IMR-90 (cell line): ENCODE measurements at places on chromosomes 1 and 21.

DNA sequence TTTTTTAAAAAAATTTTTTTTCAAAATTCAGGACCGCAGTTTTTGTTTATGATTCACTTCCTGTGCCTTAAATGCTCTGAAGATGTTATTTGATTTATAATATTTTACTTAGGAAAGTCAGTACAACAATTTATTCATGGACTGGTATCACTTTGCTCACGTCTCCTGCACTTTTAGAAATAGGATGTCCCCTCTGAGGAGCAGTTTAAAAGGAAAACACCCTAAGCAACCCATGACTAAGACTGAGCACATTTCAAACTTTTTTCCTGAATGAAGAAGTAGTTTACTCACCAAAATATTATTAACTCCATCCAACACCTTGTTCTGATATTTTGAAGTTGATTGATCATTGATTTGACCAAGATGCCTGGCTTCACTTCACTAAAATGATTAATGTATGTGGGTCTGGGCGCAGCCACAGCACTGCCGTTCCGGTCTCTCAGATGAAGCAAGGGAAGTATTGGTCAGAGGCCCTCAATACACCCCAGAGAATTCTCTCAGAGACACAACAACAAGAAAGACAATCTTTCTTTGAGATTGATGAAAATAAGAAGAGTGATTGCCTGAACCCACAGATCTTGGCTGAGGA lies 223.9 kb downstream of the TGFB2 start:
- no peak for DNase-seq
- peaks cover 1% of the 10 kb centered on the region; the same call in 1 of the 2 replicates for H3K4me1 ChIP-seq
- H3K4me3 ChIP-seq = no peak overlapping the region
- H3K36me3 ChIP-seq = no peaks in the 10 kb centered on the region
- no peaks in the 10 kb centered on the region for H3K27me3 ChIP-seq

DNA sequence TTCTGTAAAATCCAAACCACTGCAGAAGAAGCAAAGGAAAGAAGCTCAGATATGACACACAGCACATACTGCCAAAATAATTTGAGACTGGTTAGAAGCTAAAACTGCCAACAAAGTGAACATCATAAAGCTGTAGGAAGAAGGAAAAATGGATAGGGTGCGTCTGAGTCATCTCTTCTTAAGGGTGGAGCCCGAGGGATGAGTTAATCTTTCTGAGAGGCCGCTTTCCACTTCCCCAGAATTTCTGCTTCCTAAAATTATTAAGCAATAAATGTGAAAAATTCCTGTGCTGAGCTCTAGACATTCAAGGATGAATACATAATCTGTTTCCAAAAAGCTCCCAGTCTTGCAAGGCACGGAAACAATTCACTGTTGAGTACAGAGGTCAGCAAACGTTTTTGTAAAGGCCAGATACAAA lies 20.1 kb downstream of the PPT1 start:
- H3K4me1 ChIP-seq = peaks cover 5% of the 10 kb centered on the region
- H3K27me3 ChIP-seq = no peaks in the 10 kb centered on the region
- H3K36me3 ChIP-seq = peaks cover 26% of the 10 kb centered on the region
- H3K4me3 ChIP-seq = no peak overlapping the region
- DNase-seq = peak; percentile 90
- H3K27ac ChIP-seq = peak overlapping the region; percentile 51; the same call in 1 of the 2 replicates

DNA sequence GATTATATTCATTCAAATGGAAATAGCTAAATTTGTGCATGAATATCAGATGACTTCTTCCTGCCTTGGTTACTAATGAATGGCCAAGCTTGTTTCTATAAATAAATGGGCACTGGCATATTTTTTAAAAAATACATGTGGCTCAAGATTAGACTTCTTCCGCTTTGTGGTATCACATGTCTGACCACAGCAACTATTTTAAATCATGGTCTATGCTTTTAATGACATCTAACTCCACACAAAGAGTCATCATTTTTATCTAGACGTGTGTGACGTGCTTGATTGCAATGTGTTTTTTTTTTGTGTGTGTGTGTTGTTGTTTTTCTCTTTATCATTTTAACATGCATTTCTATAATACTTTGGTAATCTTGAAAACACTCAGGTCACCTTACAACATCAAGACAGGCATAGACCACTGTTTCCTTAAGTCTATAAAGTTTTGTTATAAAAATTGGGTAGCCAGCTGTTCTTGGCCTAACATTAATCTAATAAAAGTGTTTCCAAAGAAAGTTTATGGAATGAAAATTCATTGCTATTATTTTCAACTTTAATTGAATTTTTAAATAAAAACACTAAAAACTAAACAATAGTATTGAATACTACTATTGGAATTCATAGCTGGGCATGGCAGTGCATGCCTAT lies 29.5 kb downstream of the RGS1 start:
- H3K27me3 ChIP-seq = no peaks in the 10 kb centered on the region
- H3K36me3 ChIP-seq = no peaks in the 10 kb centered on the region
- no peak overlapping the region for H3K4me3 ChIP-seq
- no peak for DNase-seq

DNA sequence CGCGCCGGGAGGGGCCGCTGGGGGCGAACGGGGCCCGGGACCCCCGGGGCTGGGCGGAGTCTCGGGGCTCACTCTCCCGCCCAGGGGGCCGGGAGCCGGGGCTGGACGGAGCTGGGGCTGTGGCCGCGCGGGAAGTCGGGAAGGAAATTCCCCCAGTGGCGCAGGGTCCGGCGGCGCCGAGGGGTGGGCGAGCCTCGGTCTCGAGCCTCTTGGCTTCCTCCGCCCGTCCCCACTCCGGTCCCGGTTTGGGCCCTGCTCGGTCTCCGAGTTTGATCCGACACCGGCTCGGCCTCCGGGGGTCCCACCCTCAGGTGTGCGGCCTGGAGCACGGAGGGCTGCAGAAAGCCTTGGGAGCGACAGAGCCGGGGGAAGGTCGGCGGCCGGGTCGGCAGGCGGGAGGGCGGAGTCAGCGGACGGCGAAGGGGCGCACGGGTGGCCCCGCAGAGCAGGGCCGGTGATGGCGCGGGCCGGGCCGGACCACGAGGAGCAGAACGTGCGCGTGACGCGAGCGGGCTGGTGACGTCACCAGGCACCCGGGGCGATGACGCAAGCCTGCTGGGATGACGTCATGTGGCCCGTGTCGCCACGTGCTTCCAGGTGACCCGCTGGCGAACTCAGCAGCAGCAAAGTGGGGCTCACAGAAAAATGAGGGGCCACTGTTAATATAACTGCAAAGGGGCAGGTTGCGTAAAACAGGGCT lies 610 bp upstream of the HES4 start:
- H3K36me3 ChIP-seq = no peaks in the 10 kb centered on the region
- peaks cover 10% of the 10 kb centered on the region for H3K4me1 ChIP-seq
- no peaks in the 10 kb centered on the region for H3K27me3 ChIP-seq
- H3K4me3 ChIP-seq = peak overlapping the region; percentile 59
- peak; percentile 89 for DNase-seq

- peak; percentile 63 for DNase-seq
- H3K4me3 ChIP-seq = no peak overlapping the region
- H3K4me1 ChIP-seq = peaks cover 5% of the 10 kb centered on the region; the same call in 1 of the 2 replicates
- H3K36me3 ChIP-seq = no peaks in the 10 kb centered on the region
- H3K27ac ChIP-seq = no peak overlapping the region
Measured at GRCh38 chr1:172653015-172653709, 5.7 kb upstream of the FASLG start.

DNA sequence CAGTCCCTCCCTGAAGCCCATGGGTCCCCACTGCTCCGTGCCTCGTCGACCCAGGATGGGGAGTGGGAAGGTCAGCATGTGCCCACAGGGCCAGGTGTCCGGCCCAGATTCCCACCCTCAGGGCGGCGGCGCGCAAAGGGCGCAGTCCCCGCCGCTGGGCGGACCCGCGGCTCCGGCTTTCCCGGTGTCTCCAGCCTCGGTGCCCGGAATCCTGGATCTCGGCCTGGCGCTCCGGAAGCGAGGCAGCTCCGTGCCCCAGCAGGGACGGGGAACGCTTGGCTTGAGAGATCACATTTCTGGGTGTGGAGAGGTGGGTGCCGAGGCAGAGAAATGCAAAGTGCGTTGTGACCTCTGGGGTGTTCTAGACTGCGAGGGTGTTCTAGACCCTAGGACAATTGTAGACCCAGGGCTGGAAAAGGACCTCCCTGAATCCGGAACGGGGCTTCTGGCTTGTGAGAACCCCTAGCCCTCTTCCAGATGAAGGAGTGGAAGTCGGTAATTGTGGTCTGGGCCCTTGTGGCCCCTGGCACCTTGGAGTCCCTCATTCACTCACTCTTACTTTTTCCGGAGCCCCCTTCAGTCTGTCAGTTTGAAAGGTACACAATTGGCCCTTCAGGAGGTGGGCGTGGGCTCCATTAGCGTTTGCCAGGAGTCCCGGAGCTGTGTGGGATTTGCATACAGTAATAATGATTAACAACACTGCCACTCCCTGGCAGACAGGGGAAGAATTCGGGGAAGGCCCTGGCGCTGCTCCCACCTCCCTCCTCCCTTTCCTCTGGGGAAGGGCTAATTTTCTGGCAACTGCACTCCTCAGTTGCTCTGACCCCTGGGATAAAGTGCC lies 1.6 kb upstream of the KCND3 start:
- DNase-seq = no peak
- no peaks in the 10 kb centered on the region for H3K4me1 ChIP-seq
- H3K27ac ChIP-seq = no peak overlapping the region
- H3K36me3 ChIP-seq = no peaks in the 10 kb centered on the region
- H3K27me3 ChIP-seq = peaks cover 63% of the 10 kb centered on the region

- H3K4me1 ChIP-seq = peaks cover 11% of the 10 kb centered on the region
- H3K4me3 ChIP-seq = no peak overlapping the region
- H3K27ac ChIP-seq = no peak overlapping the region
- no peaks in the 10 kb centered on the region for H3K27me3 ChIP-seq
- 0 out of 2 replicates have a peak, but pooled peaks cover 1% of the 10 kb centered on the region for H3K36me3 ChIP-seq
Measured at GRCh38 chr1:211334986-211335385, 8.4 kb downstream of the TRAF5 start.

DNA sequence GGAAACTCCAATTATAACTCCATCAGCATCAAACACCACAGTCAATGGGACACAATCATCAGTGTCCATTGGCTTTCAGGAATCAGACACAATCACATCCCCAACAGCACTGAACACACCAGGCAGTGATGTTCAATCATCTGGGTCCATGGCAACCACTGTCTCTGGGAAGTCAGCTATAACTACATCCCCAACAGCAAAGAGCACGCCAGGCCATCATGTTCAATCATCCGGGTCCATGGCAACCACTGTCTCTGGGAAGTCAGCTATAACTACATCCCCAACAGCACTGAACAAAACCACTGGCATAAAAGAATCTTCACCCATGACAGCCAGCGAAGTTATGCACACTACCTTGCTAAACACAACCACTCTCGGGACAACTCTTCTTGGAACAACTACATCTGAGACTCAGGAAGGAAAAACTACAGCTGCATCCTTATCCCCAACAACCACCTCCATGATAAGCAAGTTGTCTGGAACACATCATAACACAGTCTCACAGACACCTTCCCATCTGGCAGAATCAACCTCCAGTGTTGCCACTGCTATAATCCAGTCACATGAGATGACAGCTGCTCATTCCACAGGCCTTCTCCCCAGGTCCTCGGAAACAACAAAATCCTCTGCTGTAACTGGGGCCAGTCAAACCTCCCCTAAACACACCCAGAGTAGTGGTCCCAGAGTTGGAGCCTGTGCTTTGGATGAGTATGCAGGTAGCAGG lies 19.9 kb downstream of the CATSPER4 start:
- H3K27ac ChIP-seq = no peak overlapping the region
- no peak overlapping the region for H3K4me3 ChIP-seq
- H3K27me3 ChIP-seq = peaks cover 26% of the 10 kb centered on the region
- no peaks in the 10 kb centered on the region for H3K4me1 ChIP-seq
- H3K36me3 ChIP-seq = no peaks in the 10 kb centered on the region
